Mucosa of descending colon (tissue), 3 donors: ENCODE measurements at places on chromosomes 3 and 15. TPM values are rescaled to one million over a fixed set of nuclear protein-coding genes. Genes with fewer than 3 reads are reported as not detected.

DNA sequence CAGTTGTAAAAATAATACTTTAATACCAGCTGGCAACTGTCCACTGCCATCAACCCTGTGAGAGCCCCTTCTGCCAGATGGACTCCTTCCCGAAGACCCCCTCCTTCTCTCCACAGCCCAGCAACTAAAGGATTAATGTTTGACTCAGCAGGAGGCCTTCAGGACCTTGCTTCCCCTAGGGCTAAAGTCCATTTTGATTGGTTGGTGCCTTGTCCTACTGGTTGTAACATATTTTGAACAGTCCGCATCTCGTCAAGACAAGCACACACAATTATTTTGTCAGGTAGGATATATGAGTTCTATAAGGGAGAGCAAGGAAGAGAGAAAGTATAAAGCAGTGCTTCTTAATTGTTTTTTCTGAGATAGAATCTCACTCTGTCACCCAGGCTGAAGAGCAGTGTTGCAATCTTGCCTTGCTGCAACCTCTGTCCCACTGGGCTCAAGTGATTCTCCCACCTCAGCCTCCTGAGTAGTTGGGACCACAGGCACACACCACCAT is 18.6 kb downstream of the ACOX2 start:
- no peak for DNase-seq

DNA sequence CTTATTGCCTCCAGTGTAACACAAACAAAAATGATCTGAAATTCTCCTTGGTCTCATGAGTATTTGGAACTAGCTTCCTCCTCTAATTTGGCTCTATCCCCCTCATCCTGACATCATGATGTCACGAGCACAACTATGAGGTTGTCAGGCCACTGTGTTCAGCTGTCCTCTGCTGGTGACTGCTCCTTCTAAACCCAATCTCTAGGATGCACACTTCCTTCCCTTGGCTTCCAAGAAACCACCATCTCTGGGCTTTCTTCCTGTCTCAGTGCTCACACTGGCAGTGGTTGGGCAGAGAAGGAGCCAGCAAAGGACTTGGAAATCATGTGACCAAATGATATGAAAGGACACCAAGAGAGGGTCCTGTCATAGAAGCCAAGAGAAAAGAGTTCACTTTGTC is 30.7 kb upstream of the EIF1B start:
- DNase-seq, result no peak

Gene PLCH1
- 4.2 TPM for total RNA-seq

Gene GNAT1
- not detected for total RNA-seq

- no peak for DNase-seq
Observed at GRCh38 chr15:43218908-43219706, 1.7 kb downstream of the EPB42 start.

Gene TMEM158
- 1.9 TPM for total RNA-seq

GRCh38 chr15:50055750-50056157 is 63.3 kb downstream of the ATP8B4 start:
- no peak for DNase-seq

DNA sequence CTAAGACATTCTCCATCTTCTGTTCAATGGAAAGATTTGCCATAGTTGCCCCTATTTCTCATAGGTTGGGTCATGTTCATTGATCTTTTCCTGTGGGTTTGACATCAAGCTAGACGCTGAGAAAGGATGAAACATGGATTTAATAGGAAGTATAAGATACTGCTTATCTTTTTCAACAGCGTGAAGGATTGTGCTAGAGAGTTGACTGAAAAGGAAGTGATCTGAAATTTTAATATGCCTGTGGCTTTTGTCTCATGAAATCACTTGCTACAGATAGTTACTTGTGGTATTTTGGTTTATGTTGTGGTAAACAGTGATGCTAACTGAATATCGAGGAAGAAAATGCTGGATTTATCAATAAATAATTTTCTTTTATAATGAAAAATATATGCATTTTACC is 442.9 kb downstream of the EDEM1 start:
- DNase-seq, result no peak
